ENCODE measurements at places on chromosomes 3 and 15.

DNA sequence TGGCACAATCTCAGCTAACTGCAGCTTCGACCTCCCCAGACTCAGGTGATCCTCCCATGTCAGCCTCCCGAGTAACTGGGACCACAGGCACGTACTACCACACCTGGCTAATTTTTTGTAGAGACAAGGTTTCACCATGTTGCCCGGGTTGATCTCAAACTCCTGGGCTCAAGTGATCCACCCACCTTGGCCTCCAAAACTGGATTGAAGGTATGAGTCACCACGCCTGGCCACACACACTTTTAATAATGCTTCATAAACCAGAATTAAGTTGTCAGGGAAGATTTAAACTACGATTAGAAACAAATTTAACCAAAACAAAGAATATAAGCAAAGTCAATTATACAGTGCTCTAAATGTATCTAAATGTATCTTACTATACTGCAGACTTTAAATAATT is 87.5 kb downstream of the LRRFIP2 start:
- DNase-seq: no peak

DNA sequence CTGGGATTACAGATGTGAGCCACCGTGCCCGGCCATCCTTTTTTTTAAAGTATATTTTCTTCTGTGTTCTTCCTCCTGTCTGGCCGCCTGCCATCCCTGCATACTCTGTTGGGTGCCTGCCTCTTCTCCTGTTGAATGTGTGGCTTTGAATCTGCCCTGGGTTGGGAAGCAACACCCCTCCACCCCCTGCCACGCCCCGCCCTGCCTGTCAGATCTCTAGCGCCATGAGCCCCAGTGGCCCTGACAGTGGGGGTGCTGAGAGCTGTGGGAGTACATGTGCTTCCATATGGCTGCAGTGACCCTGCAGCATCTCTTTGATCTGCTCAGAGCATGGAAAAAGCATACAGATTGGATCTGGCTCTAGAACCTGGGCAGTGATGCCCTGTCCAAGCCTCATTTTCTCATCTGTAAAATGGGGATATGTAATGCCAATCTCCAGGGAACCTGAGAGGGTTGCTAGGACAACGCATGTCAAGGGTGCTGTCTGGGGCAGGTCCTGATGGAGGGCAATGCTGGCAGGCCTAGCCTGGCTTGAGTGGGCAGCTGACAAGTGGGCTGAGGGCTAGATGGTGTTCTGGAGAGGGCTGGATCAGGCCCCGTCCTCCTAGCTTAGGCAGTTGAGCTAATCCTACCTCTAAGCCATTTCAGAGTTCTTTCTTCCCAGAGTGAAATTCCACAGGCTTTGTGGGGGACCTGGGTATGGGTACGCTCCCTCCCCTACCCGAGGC is 23.9 kb downstream of the CCDC13 start:
- DNase-seq: no peak

- DNase-seq: no peak
These were observed 331.0 kb upstream of the ROPN1 start for GRCh38 chr3:124322966-124323365.

- DNase-seq: no peak
These were observed 19.0 kb upstream of the DIPK2A start for GRCh38 chr3:143952569-143953072.

DNA sequence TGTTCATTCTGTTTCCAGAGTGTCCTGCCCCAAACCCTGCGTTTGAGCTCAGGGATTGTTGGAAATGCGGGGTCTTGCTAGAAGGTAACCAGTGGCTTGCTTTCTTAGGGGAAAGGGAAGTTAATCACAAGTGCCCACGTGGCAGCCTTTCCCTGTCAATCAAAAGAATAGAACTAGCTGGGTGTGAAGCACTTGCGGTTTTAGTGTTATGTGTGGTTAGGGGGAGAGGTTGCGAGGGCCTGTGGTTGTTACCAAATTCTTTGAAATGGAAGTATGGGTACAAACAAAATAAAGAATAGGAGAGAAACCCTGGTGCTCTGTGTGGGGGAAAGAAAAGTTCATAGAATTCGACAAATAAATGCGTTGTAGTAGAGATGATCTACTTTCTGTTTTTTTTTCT is 67.6 kb downstream of the FNDC3B start:
- no peak for DNase-seq

DNA sequence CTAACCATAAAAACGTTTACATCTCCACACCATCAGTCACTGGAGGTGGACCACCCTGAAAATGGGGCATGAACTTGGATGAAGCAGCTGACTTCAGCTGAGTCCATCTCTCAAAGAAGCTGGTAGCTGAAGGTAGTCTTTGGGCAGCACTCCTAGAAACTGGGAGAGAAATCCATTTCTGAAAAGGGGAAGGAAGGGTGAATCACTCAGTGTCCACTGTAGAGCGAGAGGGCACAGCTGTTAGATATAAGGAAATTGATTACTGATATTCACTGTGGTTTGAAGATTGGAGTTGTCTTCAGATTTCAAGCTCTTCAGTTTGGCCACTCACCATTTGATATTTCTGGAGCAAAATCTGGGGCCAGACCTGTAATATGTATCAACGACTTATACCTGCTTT is 499.0 kb upstream of the UBE2E2 start:
- no peak for DNase-seq
